Parietal lobe (tissue), 2 donors: ENCODE measurements at places on chromosomes 2 and 18. TPM values are rescaled to one million over a fixed set of nuclear protein-coding genes. Genes with fewer than 3 reads are reported as not detected.

The RUFY4 gene
- total RNA-seq: not detected

The FBXO41 gene
- total RNA-seq: 28.8 TPM

The DSG1 gene
- total RNA-seq: not detected

The AGXT gene
- not detected for total RNA-seq

The MFSD6 gene
- 82.6 TPM for total RNA-seq

The C1QL2 gene
- total RNA-seq: 1.6 TPM

The FBXO15 gene
- 5.9 TPM for total RNA-seq

The CNGA3 gene
- 6.3 TPM for total RNA-seq

The GPR45 gene
- 0.94 TPM for total RNA-seq

The LAMA1 gene
- total RNA-seq: 26.0 TPM

The ANKRD30BL gene
- total RNA-seq: 47.0 TPM

The GORASP2 gene
- total RNA-seq: 25.4 TPM

The OTOS gene
- total RNA-seq: not detected

The CAVIN2 gene
- total RNA-seq: 2.2 TPM

The RSAD2 gene
- 5.9 TPM for total RNA-seq

The ZNF385B gene
- 18.2 TPM for total RNA-seq

The RBKS gene
- 2.5 TPM for total RNA-seq

The MAL gene
- total RNA-seq: not detected

The ABCG8 gene
- 0.31 TPM for total RNA-seq

The GALNT13 gene
- total RNA-seq: 29.1 TPM

The RASGRP3 gene
- total RNA-seq: 12.2 TPM

The DPP4 gene
- total RNA-seq: 9.4 TPM

The ABCB11 gene
- total RNA-seq: 1.6 TPM

The NT5DC4 gene
- total RNA-seq: not detected

The GAD1 gene
- 162 TPM for total RNA-seq

The MRPS9 gene
- 13.8 TPM for total RNA-seq

The ACMSD gene
- not detected for total RNA-seq

The GKN2 gene
- total RNA-seq: not detected

The ALPI gene
- total RNA-seq: not detected

The CIB4 gene
- total RNA-seq: not detected

The KIAA2012 gene
- total RNA-seq: 1.9 TPM

The SPHKAP gene
- 51.3 TPM for total RNA-seq

The FOSL2 gene
- total RNA-seq: 6.6 TPM

The NDUFB3 gene
- 23.2 TPM for total RNA-seq

The ALPG gene
- total RNA-seq: not detected

The ATAD2B gene
- total RNA-seq: 98.3 TPM

The SERPINB7 gene
- total RNA-seq: not detected

The HOXD1 gene
- total RNA-seq: not detected

The RNU2-63P gene
- not detected for total RNA-seq

The PDK1 gene
- total RNA-seq: 6.9 TPM

The SKA1 gene
- 1.9 TPM for total RNA-seq

The CROCC2 gene
- total RNA-seq: under 0.01 TPM

The MDH1B gene
- 4.7 TPM for total RNA-seq
